ENCODE measurements at places on chromosomes 4 and X. TPM values are rescaled to one million over a fixed set of nuclear protein-coding genes. Genes with fewer than 3 reads are reported as not detected.

- DNase-seq, result no peak
- H3K4me3 ChIP-seq, result no peak overlapping the region
- peaks cover 1% of the 10 kb centered on the region for H3K36me3 ChIP-seq
- H3K27me3 ChIP-seq, result no peaks in the 10 kb centered on the region
These were observed 474.7 kb downstream of the PCDH7 start for GRCh38 chr4:31194823-31195222.

GRCh38 chrX:44306356-44306755 is 37.1 kb downstream of the EFHC2 start:
- H3K36me3 ChIP-seq, result no peaks in the 10 kb centered on the region
- H3K27me3 ChIP-seq, result no peaks in the 10 kb centered on the region
- H3K4me3 ChIP-seq, result no peak overlapping the region
- no peak for DNase-seq
- H3K4me1 ChIP-seq, result no peaks in the 10 kb centered on the region
- no peak overlapping the region for H3K27ac ChIP-seq

GRCh38 chrX:17737710-17737985 is 355 bp downstream of the SCML1 start:
- DNase-seq, result no peak
- peaks cover 11% of the 10 kb centered on the region for H3K4me1 ChIP-seq
- no peaks in the 10 kb centered on the region for H3K36me3 ChIP-seq

GRCh38 chr4:155658681-155659064 is 8.0 kb upstream of the GUCY1A1 start:
- H3K27ac ChIP-seq, result no peak overlapping the region
- no peak overlapping the region for H3K4me3 ChIP-seq
- peaks cover 2% of the 10 kb centered on the region for H3K27me3 ChIP-seq
- peaks cover 1% of the 10 kb centered on the region for H3K36me3 ChIP-seq

PPP4R3C gene
- not detected for total RNA-seq

- H3K4me3 ChIP-seq, result no peak overlapping the region
- peaks cover 17% of the 10 kb centered on the region for H3K4me1 ChIP-seq
- H3K27me3 ChIP-seq, result no peaks in the 10 kb centered on the region
- H3K36me3 ChIP-seq, result peaks cover 2% of the 10 kb centered on the region
These were observed 17.6 kb upstream of the DMP1 start for GRCh38 chr4:87632469-87632868.

DNA sequence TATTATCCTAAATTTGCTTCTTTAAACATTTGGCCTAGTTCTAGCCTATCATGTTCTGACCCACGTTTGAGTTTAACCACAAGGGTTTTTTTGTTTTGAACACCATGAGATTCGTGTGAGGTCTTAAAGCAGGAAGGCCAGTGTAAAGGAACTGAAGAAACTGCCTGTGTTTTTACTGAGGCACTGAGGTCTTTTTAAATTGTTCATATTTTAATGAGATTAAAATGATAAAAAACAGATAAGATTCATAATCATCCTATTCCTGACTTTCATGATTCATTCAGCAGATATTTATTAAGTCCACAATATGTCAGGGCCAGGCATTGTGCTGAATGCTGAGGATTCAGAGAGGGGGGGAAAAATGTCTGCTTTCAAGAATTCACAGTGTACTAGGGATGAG is 3.2 kb downstream of the RPS6KA3 start:
- H3K36me3 ChIP-seq, result no peaks in the 10 kb centered on the region
- no peak for DNase-seq
- no peaks in the 10 kb centered on the region for H3K27me3 ChIP-seq
- H3K4me3 ChIP-seq, result no peak overlapping the region
- H3K4me1 ChIP-seq, result peaks cover 12% of the 10 kb centered on the region

RHOXF2 gene
- not detected for total RNA-seq

DNA sequence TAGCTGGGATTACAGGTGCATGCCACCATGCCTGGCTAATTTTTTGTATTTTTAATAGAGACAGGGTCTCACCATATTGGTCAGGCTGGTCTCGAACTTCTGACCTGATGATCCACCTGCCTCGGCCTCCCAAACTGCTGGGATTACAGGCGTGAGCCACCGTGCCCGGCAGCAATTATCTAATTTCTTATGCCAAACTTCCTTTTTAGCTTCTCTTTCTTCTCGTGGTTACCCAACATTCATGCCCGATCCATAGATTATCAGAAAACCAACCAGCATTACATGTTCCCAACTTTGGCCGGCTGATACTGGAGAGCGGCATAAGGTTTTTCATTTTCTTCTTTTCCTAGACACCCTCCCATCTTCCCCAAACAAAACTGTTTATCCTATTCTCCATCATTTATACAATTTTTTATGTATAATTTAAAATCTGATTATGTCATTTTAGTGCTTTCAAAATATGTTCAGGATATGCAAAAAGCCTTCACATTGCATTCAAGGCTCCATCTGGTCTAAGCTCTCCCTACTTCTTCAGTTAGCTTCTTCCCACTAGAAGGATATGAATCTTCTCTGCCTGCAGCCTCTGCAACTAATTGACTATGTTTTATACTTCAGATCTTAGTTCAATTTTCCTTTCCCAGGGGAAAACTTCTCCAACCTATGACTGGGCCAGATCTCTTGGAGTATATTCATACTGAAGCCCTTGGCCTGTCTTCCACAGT is 8.7 kb downstream of the SLC7A11 start:
- no peak overlapping the region for H3K27ac ChIP-seq
- peaks cover 44% of the 10 kb centered on the region for H3K4me1 ChIP-seq
- H3K36me3 ChIP-seq, result peaks cover 17% of the 10 kb centered on the region
- H3K27me3 ChIP-seq, result no peaks in the 10 kb centered on the region

DNA sequence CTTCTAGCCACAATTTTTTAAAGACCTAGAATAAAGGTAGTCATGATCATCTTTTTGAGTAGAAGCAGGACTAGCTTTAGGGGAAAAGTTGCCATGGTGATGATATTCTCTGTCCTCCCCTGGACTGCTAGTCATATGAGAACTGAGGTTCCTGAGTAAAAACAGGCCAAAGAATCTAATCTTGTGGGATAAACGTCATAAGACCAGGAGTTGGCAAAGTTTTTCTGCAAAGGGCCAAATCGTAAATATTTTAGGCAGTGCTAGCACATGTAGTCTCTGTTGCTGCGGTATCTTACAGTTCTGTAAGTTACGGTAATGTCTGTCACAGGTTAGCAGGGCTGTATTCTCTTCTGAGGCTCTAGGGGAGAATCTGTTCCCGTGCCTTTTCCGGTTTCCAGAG is 3.4 kb downstream of the PRPS2 start:
- no peak for DNase-seq
- H3K36me3 ChIP-seq, result peaks cover 6% of the 10 kb centered on the region
- no peak overlapping the region for H3K27ac ChIP-seq
- H3K27me3 ChIP-seq, result no peaks in the 10 kb centered on the region

DNA sequence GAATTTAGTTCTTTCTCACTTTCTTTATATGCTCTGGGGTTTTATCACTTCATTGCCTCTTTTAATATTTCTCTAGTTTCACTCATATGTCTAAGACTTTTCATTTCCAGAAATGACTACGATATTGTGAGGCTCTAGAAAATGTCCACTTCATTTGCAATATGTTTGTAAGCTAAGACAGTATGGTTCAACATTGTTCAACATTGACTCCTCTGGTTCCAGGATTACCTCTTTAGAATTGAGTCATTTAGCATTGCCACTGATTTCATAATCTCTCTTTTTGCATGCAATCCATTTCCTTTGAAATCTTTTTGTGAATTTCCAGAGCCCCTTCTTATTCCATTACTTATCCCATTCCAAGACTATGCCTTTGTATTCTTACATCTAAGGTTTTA is 32.3 kb downstream of the BBS12 start:
- H3K27ac ChIP-seq, result peak overlapping the region; percentile 98
- H3K4me1 ChIP-seq, result peaks cover 37% of the 10 kb centered on the region
- peak overlapping the region; percentile 20 for H3K4me3 ChIP-seq
- DNase-seq, result no peak

RPL39 gene
- 1,209 TPM for total RNA-seq

SPARCL1 gene
- total RNA-seq, result 26.9 TPM

DNA sequence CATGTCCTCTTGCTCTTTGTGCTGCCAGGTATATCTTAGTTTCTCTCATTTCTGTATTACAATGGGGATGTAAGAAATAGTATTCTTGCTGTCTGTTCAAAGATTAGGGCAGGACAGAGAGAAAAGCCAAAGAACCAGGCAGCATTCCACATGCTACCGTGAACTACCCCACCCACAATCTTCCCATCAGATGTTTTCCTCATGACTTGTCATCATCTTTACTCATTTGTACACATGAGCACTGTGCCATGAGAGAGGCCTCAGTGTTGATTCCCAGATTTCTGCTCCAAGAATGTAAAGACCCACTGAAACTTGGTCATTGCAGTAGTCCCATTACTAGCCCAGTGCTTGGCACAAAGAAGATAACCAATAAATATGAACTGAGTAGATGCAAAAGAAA is 354.6 kb upstream of the RASGEF1B start:
- no peak overlapping the region for H3K27ac ChIP-seq
- H3K4me1 ChIP-seq, result no peaks in the 10 kb centered on the region
- H3K4me3 ChIP-seq, result no peak overlapping the region
- H3K36me3 ChIP-seq, result no peaks in the 10 kb centered on the region
- H3K27me3 ChIP-seq, result peaks cover 5% of the 10 kb centered on the region

DNA sequence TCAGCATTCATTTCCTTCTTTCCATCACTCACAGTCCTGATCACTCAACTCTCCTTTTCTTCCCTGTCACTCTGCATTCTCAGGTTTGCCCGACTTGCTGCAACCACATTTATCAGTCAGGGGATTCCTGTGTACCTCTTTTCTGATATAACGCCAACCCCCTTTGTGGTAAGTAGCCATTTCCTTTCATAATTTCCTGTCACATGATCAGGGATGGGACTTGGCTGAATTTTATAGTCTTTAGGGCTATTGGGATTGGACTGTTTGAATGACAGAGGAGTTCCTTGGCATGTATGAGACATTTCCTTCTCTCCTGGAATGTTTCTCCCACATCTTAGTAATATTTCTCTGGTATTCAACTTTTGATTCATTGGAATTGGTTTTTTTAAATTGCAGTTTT is 11.0 kb downstream of the PGM2 start:
- peaks cover 23% of the 10 kb centered on the region for H3K4me1 ChIP-seq
- peak overlapping the region; percentile 88 for H3K27ac ChIP-seq
- peaks cover 23% of the 10 kb centered on the region for H3K36me3 ChIP-seq
- H3K4me3 ChIP-seq, result no peak overlapping the region
- no peak for DNase-seq
- no peaks in the 10 kb centered on the region for H3K27me3 ChIP-seq

GRCh38 chr4:150181536-150181935 is 103.3 kb downstream of the DCLK2 start:
- no peak overlapping the region for H3K27ac ChIP-seq
- H3K36me3 ChIP-seq, result peaks cover 5% of the 10 kb centered on the region
- H3K4me1 ChIP-seq, result peaks cover 53% of the 10 kb centered on the region
- H3K4me3 ChIP-seq, result no peak overlapping the region
- DNase-seq, result no peak

GRCh38 chrX:74922922-74923543 is 2.2 kb downstream of the NEXMIF start:
- peaks cover 3% of the 10 kb centered on the region for H3K4me1 ChIP-seq
- DNase-seq, result no peak
- no peak overlapping the region for H3K27ac ChIP-seq
- H3K36me3 ChIP-seq, result no peaks in the 10 kb centered on the region

CD40LG gene
- not detected for total RNA-seq
